Osteoblast (primary cell): ENCODE measurements at places on chromosomes 3 and 15. TPM values are rescaled to one million over a fixed set of nuclear protein-coding genes. Genes with fewer than 3 reads are reported as not detected.

The CNTN6 gene
- under 0.01 TPM in 1 of 2 replicates, not detected in the other for total RNA-seq

The ARHGAP11A gene
- total RNA-seq, result 7.2 and 8.8 TPM in 2 replicates

The HYKK gene
- total RNA-seq, result 4.1 and 5.1 TPM in 2 replicates

The TPRG1 gene
- total RNA-seq, result 3.5 and 6.5 TPM in 2 replicates

The BFSP2 gene
- total RNA-seq, result not detected in 2 replicates

The DPPA4 gene
- total RNA-seq, result not detected in 2 replicates

DNA sequence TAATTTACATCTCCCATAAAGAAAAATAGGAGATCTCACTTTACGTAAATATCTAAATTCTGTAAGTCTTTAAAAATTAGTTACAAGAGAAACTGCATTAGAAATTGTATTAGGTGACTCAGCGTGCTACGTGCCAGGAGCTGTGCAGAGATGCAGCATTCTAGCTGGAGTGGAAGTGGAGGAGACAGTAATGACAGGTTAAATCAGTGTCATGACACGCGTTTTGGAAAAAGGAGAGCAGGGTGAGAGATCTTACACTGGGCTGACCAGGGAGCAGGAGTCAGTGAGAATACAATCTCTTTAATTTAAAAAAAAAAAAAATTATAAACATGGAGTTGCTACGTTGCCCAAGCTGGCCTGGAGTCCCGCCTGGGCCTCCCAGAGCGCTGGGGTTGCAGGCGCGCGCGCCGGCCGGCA is 635 bp downstream of the TUBGCP5 start:
- H3K4me1 ChIP-seq, result peaks cover 12% of the 10 kb centered on the region
- peak overlapping the region; percentile 84 for H3K4me3 ChIP-seq
- H3K27ac ChIP-seq, result peak overlapping the region; percentile 71
- H3K36me3 ChIP-seq, result peaks cover 20% of the 10 kb centered on the region

DNA sequence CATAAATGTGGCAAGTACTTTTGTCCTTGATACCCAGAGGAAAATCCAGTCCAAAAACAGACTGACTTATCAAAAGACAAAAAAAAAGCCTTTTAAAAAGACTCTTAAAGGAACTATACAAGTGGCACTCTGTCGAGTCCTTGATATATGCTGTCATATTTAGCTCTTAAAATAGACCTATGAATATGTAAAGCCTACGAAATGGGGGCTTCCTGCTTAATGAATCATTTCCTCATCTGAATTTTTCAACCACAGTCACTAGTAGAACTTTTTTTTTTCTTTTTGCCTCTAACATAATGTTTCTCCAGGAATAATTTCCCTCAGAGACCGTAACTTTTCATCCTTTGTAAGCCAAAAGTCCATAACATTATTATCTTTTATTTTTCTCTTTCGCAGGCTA is 95.8 kb downstream of the P3H2 start:
- no peaks in the 10 kb centered on the region for H3K36me3 ChIP-seq
- H3K27ac ChIP-seq, result peak overlapping the region; percentile 78
- H3K4me3 ChIP-seq, result no peak overlapping the region
- no peaks in the 10 kb centered on the region for H3K27me3 ChIP-seq
- H3K4me1 ChIP-seq, result peaks cover 19% of the 10 kb centered on the region
- DNase-seq, result peak; percentile 72

- no peak overlapping the region for H3K27ac ChIP-seq
- no peak for DNase-seq
- peaks cover 6% of the 10 kb centered on the region for H3K36me3 ChIP-seq
- no peaks in the 10 kb centered on the region for H3K27me3 ChIP-seq
- no peak overlapping the region for H3K4me3 ChIP-seq
These were observed 89.5 kb upstream of the IL12A start for GRCh38 chr3:159899166-159899565.

DNA sequence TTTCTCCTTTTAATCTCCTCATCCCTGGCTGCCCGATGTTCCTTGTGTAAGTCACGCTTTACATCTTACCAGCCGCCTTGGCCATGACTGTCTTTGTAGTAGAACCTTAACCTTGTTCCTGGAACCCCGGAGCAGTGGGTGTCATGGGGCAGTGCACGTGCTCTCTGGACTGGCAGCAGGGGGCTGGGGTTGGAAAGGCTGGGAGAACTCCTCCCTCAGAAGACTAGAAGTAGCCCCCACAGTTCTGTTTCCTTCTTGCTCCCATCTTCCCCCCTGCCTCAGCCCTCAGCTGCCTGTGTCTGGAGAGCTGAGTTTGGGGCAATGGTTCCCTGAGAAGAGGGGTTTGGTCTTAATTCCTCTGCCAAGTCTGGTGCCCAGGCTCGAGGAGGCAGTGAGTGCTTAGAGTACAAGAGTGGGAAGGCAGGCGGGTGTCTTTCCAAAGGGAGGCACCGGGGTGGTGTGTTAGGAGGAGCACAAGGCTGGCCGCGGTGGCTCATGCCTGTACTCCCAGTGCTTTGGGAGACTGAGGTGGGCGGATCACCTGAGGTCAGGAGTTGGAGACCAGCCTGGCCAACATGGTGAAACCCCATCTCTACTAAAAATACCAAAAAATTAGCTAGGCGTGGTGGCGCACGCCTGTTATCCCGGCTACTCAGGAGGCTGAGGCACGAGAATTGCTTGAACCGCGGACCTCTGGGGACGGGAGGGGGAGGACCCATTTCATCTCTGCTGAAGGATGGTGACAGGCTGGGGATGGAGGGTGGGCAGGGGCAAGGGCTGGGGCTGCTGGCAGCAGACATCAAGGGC is 100.4 kb downstream of the VGLL4 start:
- H3K4me1 ChIP-seq, result peaks cover 5% of the 10 kb centered on the region
- H3K27me3 ChIP-seq, result no peaks in the 10 kb centered on the region

DNA sequence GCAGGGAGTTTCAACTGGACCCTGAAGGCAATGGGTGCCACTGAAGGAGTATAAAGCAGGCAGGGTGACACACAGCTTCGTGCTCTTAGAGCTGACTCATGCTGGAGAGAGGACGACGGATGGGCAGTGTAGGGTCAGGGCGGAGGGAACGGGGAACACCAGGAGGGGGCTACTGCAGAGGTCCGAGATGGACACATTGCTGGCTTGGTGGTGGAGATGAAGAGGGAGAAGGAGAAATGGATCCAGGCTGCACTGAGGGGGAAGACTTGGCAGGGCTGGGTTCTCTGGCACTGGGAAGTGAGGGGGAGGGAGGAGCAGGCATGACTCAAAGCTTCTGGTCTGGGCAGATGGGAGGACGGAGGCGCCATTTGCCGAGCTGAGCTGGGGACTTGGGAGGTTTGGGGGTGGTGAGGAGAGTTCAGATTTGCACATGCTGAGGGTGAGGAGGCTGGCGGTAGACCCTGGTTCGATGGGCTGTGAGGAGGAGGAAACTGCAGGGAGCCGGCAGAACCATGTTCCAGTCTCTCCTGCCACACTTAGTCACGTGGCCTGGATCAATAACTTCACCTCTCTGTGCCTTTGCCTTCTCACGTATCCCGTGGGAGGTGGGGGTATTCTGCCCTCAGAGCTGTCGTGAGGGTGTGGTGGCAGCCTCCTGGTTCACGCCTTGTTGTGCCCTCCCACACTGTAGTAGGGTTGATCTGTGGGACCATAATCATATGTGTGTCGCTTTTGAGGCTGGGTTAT is 4.6 kb upstream of the KCTD6 start:
- H3K4me1 ChIP-seq, result peaks cover 14% of the 10 kb centered on the region
- DNase-seq, result peak; percentile 95
- H3K4me3 ChIP-seq, result peak overlapping the region; percentile 49
- peak overlapping the region; percentile 88 for H3K27ac ChIP-seq
- no peaks in the 10 kb centered on the region for H3K36me3 ChIP-seq

- no peak overlapping the region for H3K4me3 ChIP-seq
- H3K4me1 ChIP-seq, result no peaks in the 10 kb centered on the region
- H3K27me3 ChIP-seq, result no peaks in the 10 kb centered on the region
- DNase-seq, result no peak
- H3K27ac ChIP-seq, result no peak overlapping the region
These were observed 375.2 kb downstream of the TUSC7 start for GRCh38 chr3:117084739-117085270.

DNA sequence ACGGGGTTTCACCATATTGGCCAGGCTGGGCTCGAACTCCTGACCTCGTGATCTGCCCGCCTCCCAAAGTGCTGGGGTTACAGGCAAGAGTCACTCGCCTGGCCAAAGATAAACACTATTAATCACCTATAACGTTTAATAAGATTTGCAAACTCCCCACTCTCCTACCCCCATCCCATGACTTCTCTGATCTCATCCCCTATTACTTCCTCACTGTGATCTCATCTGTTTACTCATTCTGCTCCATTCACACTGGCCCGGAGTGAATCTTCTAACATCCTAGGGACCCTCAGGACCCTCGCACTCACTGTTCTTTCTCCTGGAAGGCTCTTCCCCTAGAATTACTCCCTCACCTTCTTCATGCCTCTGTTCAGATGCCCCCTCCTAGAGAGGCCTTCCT is 78.9 kb downstream of the DGKG start:
- no peak for DNase-seq
- no peaks in the 10 kb centered on the region for H3K36me3 ChIP-seq
- no peak overlapping the region for H3K4me3 ChIP-seq
- peak overlapping the region; percentile 78 for H3K27ac ChIP-seq
- H3K27me3 ChIP-seq, result no peaks in the 10 kb centered on the region
- H3K4me1 ChIP-seq, result peaks cover 41% of the 10 kb centered on the region

GRCh38 chr3:72355168-72355567 is 493.1 kb downstream of the SHQ1 start:
- no peak overlapping the region for H3K27ac ChIP-seq
- H3K4me1 ChIP-seq, result no peaks in the 10 kb centered on the region
- H3K4me3 ChIP-seq, result no peak overlapping the region
- no peak for DNase-seq
- H3K36me3 ChIP-seq, result no peaks in the 10 kb centered on the region
- peaks cover 2% of the 10 kb centered on the region for H3K27me3 ChIP-seq

GRCh38 chr15:93179700-93180102 is 90.7 kb upstream of the RGMA start:
- DNase-seq, result no peak
- no peak overlapping the region for H3K4me3 ChIP-seq
- no peaks in the 10 kb centered on the region for H3K4me1 ChIP-seq
- H3K27me3 ChIP-seq, result no peaks in the 10 kb centered on the region
- no peaks in the 10 kb centered on the region for H3K36me3 ChIP-seq

- peak within 1 kb of the TSS; percentile 50 for H3K4me3 ChIP-seq
- H3K27ac ChIP-seq, result no peak within 1 kb of the TSS
- no peaks in the 10 kb centered on the region for H3K36me3 ChIP-seq
- DNase-seq, result peak; percentile 55
- no peaks in the 10 kb centered on the region for H3K4me1 ChIP-seq
- H3K27me3 ChIP-seq, result peaks cover 8% of the 10 kb centered on the region
These were observed at the start of gene DNAH12 for GRCh38 chr3:57544181-57545125. TSS of gene DNAH12 (minus strand) at chr3:57544344. CDS start at chr3:57542870, 1,474 bp downstream.

GRCh38 chr3:141389703-141390102 is 21.4 kb downstream of the ZBTB38 start:
- no peak for DNase-seq
- peaks cover 18% of the 10 kb centered on the region for H3K36me3 ChIP-seq
- H3K27ac ChIP-seq, result peak overlapping the region; percentile 80
- peaks cover 26% of the 10 kb centered on the region for H3K4me1 ChIP-seq

- H3K27me3 ChIP-seq, result no peaks in the 10 kb centered on the region
- no peak overlapping the region for H3K4me3 ChIP-seq
- H3K4me1 ChIP-seq, result peaks cover 29% of the 10 kb centered on the region
- peak; percentile 94 for DNase-seq
These were observed 80.3 kb downstream of the CPN2 start for GRCh38 chr3:194270627-194271459.

DNA sequence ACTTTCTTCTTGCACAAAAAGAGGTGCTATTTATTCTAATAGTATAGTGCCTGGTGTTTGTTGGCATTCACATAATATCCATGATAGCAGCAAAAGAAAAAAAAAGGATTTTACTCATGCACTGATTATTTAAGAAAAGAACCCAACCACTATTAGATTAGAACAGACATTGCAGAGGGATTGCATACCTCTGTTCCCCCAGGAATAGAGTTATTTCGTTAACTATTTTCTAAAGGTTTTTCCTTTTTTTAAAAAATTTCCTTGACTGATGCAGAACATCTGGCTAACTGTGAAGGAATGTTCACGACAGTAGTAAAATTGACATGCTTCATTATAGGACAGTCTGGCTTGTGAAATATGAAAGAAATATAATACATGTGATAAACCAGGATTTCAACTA is 136.6 kb upstream of the PTX3 start:
- H3K36me3 ChIP-seq, result no peaks in the 10 kb centered on the region
- no peak overlapping the region for H3K4me3 ChIP-seq
- H3K27me3 ChIP-seq, result no peaks in the 10 kb centered on the region
- peak; percentile 3 for DNase-seq

GRCh38 chr15:72784456-72784876 is 908 bp upstream of the ADPGK start:
- peaks cover 36% of the 10 kb centered on the region for H3K4me1 ChIP-seq
- peak overlapping the region; percentile 96 for H3K4me3 ChIP-seq
- peak; percentile 61 for DNase-seq
- H3K27ac ChIP-seq, result peak overlapping the region; percentile 94

GRCh38 chr3:126356373-126357264 is 589 bp downstream of the KLF15 start:
- H3K36me3 ChIP-seq, result no peaks in the 10 kb centered on the region
- peak overlapping the region; percentile 70 for H3K4me3 ChIP-seq
- peak; percentile 93 for DNase-seq
- H3K27ac ChIP-seq, result no peak overlapping the region
- peaks cover 19% of the 10 kb centered on the region for H3K4me1 ChIP-seq

- no peaks in the 10 kb centered on the region for H3K27me3 ChIP-seq
- peaks cover 21% of the 10 kb centered on the region for H3K4me1 ChIP-seq
- no peaks in the 10 kb centered on the region for H3K36me3 ChIP-seq
- peak overlapping the region; percentile 10 for H3K27ac ChIP-seq
- DNase-seq, result no peak
- no peak overlapping the region for H3K4me3 ChIP-seq
These were observed 3.9 kb upstream of the CHSY1 start for GRCh38 chr15:101255615-101256241.

DNA sequence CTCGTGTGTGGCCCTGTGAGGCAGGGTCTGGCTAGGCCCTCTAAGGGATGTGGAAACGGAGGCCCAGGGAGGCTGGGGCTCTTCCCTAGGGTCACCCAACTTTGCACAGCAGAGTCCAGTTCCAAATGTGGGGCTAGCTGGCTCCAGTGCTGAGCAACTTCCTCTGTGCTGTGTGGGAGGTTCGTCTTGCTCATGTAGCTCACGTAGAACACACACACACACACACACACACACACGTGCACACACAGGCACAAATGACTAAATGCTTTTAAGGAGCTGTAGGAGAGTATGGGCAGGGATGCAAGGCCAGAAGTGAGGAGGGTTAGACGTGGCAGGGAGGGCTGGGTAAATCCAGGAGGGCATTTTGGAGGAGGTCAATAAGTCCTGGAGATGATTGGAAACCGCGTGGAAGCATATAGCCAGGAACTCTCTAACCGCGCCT is 213.8 kb downstream of the RPLP1 start:
- no peak for DNase-seq
- H3K36me3 ChIP-seq, result no peaks in the 10 kb centered on the region
- H3K27ac ChIP-seq, result no peak overlapping the region
- H3K4me1 ChIP-seq, result no peaks in the 10 kb centered on the region

DNA sequence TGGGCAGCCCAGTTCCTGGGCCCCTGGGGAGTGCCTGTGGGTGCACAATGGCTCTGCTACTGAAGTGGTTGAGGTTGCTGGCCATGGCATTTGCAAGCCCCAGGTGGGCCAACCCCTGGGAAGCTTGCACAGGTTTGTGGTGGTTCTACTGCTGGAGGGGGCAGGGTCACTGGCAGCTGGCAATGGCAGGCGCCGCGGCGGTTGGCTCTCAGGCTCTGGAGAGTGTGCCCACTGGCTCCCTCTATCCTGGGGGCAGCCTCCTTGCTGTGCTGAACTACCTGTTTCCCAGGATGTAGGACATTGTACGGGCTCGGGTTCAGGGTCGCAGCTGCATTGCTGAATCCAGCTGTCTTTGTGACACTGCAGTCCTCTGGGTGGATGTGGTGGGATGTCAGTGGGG is 180.2 kb upstream of the HES1 start:
- H3K27ac ChIP-seq, result no peak overlapping the region
- no peak for DNase-seq
- H3K4me3 ChIP-seq, result no peak overlapping the region

GRCh38 chr3:152538518-152538917 is 269.8 kb downstream of the MBNL1 start:
- no peaks in the 10 kb centered on the region for H3K4me1 ChIP-seq
- H3K36me3 ChIP-seq, result no peaks in the 10 kb centered on the region
- no peak overlapping the region for H3K4me3 ChIP-seq
- H3K27me3 ChIP-seq, result no peaks in the 10 kb centered on the region
